ENCODE measurements at places on chromosomes 1 and 21.

DNA sequence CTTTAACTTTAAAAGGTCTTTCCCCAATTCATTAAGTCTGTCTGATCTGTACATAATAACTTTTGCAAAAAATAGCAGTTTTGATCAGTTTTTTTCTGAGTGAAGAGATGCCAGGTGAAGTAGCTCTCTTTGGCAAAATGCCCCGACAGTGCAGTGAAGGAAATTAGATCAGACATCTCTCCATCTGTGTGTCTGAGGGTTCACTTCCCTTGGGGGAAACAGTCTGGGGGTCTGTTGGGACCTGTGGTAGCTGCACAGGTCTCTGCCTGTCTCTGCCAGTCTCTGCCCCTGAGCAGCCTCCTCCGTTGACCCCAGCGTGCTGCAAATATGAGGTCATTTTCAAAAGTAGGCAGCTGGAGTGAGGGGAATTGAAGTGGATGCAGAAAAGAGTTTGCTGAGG is 54.5 kb downstream of the TBCE start:
- no peak for DNase-seq

DNA sequence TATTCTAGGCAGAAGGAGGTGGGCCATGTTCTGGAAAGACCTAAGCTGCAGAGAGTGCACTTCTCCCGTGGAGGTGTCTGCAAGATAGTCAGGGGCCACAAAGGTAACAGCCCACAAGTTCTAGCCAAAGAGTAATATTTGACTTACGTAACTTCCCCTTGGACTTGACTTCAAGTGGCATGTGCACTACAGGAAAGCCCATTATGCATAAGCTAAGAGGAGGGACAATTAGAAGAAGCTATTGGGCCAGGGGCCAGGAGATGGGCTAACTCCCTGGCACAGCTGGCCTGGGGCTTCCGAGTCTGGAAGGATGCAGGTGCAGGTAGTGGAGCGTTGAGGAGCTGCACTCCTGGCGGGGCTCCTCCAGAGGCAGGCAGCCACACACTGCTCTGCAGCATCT is 58.3 kb downstream of the ERG start:
- DNase-seq: no peak

GRCh38 chr21:36825658-36826057 is 126.7 kb downstream of the SIM2 start:
- no peak for DNase-seq

DNA sequence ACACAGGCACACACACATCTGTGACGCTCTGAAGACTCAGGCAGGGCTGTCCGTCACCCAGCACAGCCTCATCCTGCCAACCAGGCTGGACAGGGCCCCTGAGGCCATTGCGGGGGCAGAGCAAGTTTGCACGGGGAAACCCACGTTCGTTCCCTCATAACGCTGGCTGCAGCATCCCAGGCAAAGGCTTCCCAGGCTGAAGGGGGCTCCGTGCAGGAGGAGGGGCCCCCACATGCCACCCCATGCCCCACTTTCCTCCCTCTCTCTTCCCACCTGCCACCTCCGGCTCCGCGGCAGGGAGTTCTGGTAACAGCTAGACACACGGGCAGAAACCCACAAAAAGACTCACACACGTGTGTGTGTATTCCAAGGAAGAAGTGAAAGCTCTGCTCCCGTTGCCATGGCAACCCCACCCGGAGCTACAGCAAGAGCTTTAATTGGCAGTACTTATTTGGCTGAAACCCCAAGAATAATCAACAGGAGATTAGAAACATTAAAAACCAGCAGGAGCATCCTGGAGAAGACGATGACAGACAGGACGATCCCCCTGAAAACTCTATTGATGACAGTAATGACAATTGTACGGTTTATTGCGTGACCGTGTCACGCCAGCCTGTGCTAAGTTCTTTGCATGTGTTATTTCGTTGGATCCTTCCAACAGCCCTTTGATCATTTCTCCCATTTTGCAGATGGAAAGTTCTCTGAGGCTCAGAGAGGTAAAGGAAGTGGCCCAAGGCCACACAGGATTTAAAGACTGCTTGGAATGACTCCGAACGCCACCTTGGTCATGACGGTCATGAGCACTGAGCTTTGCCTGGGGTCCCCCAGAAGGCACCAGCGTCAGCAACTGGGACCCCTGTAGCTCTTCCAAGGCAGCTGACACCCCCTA is 247.1 kb downstream of the NPHP4 start:
- DNase-seq: no peak

Measured in GM04504 (cell line).